ENCODE measurements at places on chromosomes 16 and 17. TPM values are rescaled to one million over a fixed set of nuclear protein-coding genes. Genes with fewer than 3 reads are reported as not detected.

DNA sequence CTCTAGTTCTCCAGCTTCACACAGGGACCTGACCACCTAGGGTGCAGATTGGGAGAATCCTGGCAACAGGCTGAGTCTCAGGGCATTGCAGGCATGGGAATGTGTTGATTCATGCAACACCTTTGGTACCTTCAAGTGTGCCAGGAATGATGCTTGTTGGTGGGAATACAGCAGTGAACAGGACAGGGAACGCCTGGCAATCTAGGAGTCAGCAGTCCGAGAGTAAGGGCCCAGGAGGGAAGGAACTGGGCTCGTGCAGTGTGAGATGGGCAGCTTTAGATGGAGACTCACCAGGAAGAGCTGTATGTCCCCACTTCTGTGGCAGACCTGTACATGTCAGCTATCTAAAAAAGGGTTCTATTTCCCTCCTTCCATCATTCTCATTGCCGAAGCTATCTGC lies 12.0 kb upstream of the MRC2 start:
- no peak overlapping the region for H3K4me3 ChIP-seq
- no peaks in the 10 kb centered on the region for H3K27me3 ChIP-seq
- no peak for DNase-seq
- H3K4me1 ChIP-seq = peaks cover 17% of the 10 kb centered on the region

DNA sequence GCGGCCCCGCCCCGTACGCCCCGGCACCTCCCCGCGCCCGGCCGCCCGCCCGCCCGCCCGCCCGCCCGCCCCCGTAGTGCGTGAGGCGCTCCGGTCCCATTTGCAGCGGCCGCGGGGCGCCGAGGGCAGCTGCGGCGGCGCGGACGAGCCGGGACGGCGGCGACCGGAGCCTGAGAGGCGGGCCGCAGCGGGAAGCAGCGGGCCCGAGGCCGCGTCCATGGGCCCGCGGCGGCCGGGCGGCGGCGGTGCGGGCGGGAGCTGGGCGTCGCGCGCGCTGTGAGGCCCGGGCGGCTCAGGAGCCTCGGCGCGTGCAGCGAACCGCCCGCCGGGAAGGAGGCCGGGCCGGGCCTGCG lies at the start of gene MPRIP:
MPRIP (plus strand) TSS at position 74 of the 353 bp plus-strand sequence. CDS start 392 bp downstream, outside the sequence.
- peaks cover 34% of the 10 kb centered on the region for H3K4me1 ChIP-seq
- no peaks in the 10 kb centered on the region for H3K27me3 ChIP-seq
- no peaks in the 10 kb centered on the region for H3K36me3 ChIP-seq
- no peak for DNase-seq
- peak within 1 kb of the TSS; percentile 84 for H3K4me3 ChIP-seq
- H3K27ac ChIP-seq = peak within 1 kb of the TSS; percentile 81

Gene CEP112
- polyA plus RNA-seq = 9.1 TPM

Gene SARM1
- polyA plus RNA-seq = 52.0 TPM

- peaks cover 66% of the 10 kb centered on the region for H3K4me1 ChIP-seq
- H3K27ac ChIP-seq = peak overlapping the region; percentile 94
- H3K36me3 ChIP-seq = peaks cover 31% of the 10 kb centered on the region
- H3K27me3 ChIP-seq = no peaks in the 10 kb centered on the region
- DNase-seq = peak; percentile 99
Measured at GRCh38 chr17:7014261-7014994, 2.0 kb downstream of the RNASEK start.

DNA sequence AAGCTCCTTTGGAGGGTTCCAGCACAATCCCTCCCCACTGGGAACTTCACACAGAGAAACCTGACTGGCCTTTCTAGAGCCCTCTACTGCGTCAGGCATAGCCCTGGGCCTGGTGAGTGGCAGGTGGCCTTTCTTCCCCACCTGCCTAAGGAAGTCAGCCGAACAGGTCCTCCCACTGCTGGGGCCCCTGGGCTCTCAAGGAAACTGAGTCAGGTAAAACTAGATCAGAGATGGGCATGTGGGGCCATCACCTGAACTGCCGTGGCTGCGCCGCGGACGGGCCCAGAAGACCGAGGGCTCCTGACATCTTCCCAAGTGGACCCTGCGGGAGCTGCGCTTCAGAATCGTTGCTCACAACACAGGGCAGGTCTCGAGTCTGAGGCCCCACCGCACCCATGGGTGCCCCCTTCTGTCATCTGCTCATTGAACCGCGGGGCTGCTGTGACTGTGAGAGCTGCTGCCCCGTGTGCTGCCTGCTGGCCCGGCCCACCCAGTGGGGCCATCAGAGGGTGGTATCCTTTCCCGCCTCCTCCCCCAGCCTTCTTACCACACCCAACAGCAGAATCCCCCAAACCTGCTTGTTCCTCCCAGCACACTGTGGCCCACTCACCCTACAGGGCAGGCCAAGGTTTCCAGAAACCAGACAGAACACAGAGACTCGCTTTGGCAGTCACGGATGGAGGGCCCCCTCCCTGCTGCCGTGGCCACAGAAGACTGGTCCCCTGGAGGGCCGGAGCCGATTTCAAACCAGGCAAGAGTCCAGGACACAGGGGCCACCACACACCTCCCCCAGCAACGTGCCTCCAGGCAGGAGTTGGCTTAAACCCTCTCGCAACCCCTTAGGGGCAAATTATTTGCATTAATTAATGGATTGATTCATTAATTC lies 81.1 kb downstream of the TBC1D16 start:
- no peak for DNase-seq
- peaks cover 8% of the 10 kb centered on the region for H3K36me3 ChIP-seq
- H3K27me3 ChIP-seq = no peaks in the 10 kb centered on the region
- no peak overlapping the region for H3K4me3 ChIP-seq
- no peak overlapping the region for H3K27ac ChIP-seq
- peaks cover 49% of the 10 kb centered on the region for H3K4me1 ChIP-seq

DNA sequence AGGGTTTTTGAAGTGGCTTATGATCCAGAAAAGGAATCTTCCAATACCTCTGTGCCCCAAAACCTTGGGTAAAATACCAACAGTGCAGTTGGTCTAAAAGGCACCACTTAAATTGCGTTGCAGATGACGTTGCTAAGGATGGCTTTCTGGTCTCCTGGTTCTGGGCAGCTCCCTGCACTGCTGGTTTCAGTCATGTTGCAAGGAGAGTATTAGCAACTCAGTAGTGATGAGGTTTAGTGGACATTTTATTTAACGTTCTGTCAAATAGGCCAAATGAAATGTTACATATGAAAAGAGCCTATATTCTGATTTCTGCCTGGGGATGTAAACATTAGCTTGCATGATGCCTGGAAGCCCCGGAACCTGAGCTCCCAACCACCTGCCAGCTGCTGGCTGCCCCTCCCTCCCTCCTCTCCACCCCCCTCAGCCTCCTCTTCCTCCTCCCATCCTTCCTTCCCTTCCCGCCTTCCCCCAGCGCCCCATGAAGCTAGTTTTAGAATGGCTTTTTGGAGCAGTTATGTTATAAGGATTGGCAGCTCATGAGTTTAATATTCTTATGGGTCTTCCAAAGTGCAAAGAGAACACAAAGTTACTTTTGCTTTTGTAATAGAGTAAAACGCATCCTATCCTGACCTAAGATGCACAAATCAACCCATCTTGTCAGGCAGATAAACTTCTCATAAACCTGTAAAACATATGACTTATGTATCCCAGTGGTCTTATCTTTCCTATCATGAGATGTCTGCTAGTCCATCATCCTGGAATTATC lies 20.7 kb downstream of the CD7 start:
- no peaks in the 10 kb centered on the region for H3K36me3 ChIP-seq
- H3K4me1 ChIP-seq = peaks cover 33% of the 10 kb centered on the region
- H3K4me3 ChIP-seq = no peak overlapping the region
- no peak overlapping the region for H3K27ac ChIP-seq

GRCh38 chr17:57927048-57927723 lies 28.0 kb downstream of the CUEDC1 start:
- no peaks in the 10 kb centered on the region for H3K27me3 ChIP-seq
- H3K4me1 ChIP-seq = peaks cover 81% of the 10 kb centered on the region
- H3K4me3 ChIP-seq = no peak overlapping the region
- peak overlapping the region; percentile 86 for H3K27ac ChIP-seq

GRCh38 chr16:15642557-15643047 lies 352 bp downstream of the MARF1 start:
- no peaks in the 10 kb centered on the region for H3K27me3 ChIP-seq
- peaks cover 2% of the 10 kb centered on the region for H3K4me1 ChIP-seq
- H3K27ac ChIP-seq = peak overlapping the region; percentile 90
- peak overlapping the region; percentile 93 for H3K4me3 ChIP-seq
- DNase-seq = peak; percentile 2

GRCh38 chr17:44931376-44931775 lies 16.1 kb upstream of the GFAP start:
- no peak overlapping the region for H3K4me3 ChIP-seq
- H3K27me3 ChIP-seq = no peaks in the 10 kb centered on the region
- no peak for DNase-seq
- H3K4me1 ChIP-seq = no peaks in the 10 kb centered on the region
- no peak overlapping the region for H3K27ac ChIP-seq
- H3K36me3 ChIP-seq = peaks cover 62% of the 10 kb centered on the region

- peak overlapping the region; percentile 73 for H3K4me3 ChIP-seq
- H3K27me3 ChIP-seq = no peaks in the 10 kb centered on the region
- H3K4me1 ChIP-seq = peaks cover 26% of the 10 kb centered on the region
- peak overlapping the region; percentile 87 for H3K27ac ChIP-seq
- no peak for DNase-seq
Measured at GRCh38 chr17:1454541-1454940, 1.5 kb downstream of the CRK start.

GRCh38 chr16:65833171-65833871 lies 533.2 kb upstream of the CDH5 start:
- no peaks in the 10 kb centered on the region for H3K4me1 ChIP-seq
- no peaks in the 10 kb centered on the region for H3K36me3 ChIP-seq
- no peak for DNase-seq
- no peak overlapping the region for H3K4me3 ChIP-seq
- H3K27ac ChIP-seq = no peak overlapping the region
- no peaks in the 10 kb centered on the region for H3K27me3 ChIP-seq

DNA sequence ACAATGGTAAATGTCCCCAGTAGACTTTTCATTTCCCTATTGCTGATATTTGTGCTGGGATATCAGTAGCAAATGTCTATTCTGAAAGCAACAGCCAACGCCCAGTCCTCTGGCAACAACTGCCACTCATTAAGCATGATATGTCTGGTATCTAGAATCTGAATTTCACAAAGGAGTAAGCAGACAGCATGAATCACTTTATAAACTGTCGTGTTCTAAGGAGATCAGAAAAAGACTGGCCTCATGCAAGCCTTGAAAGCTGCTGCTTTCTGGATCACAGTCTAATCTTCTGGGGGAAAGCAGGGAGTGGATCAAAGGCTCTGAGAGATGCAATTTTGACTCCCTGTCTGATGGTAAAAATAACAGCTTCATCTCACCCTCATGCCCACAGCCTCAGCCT lies 153.1 kb upstream of the NOG start:
- peaks cover 6% of the 10 kb centered on the region for H3K36me3 ChIP-seq
- H3K27me3 ChIP-seq = no peaks in the 10 kb centered on the region
- H3K4me1 ChIP-seq = no peaks in the 10 kb centered on the region
- no peak for DNase-seq
- H3K27ac ChIP-seq = no peak overlapping the region

DNA sequence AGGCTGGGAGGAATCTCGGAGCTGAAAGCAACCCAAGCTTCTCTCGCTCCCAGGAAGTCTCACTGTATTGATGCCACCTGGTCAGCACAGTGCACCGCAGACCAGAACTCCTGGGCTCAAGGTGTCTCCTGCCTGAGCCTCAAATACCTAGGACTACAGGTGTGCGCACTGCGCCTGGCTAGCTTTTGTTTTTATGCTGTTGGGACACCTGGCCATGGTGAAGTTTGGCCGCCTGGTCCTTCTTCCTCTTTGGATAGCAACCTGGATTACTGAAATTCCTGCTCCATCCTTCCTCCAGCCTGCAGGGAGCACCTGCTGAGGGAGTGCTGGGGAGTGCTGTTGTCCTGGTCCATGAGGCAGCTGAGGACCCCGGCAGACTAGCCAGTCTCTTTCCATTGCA lies 56.6 kb downstream of the COTL1 start:
- H3K4me3 ChIP-seq = no peak overlapping the region
- no peaks in the 10 kb centered on the region for H3K27me3 ChIP-seq
- no peak overlapping the region for H3K27ac ChIP-seq
- DNase-seq = no peak
- H3K4me1 ChIP-seq = peaks cover 4% of the 10 kb centered on the region

DNA sequence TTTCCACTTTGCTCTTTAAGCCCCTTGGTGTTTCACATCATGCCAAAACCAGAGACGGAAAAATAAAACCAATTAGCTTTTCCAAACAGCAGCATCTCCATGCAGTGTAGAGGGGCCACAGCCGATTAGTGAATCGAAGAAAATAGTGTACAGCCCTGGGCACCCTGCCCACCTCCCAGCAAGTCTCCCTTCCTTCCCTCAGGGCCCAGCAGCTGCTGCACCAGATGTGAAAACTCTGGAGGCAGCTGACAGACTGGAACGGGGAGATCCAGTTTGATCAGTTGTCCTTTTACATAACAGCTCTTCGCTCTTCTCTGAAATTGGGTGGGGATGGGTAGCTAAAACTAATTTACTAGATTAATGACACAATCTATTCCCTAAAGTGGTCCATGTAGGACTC lies 19.3 kb downstream of the TMEM11 start:
- H3K36me3 ChIP-seq = peaks cover 44% of the 10 kb centered on the region
- H3K27me3 ChIP-seq = no peaks in the 10 kb centered on the region
- no peak overlapping the region for H3K4me3 ChIP-seq
- peaks cover 32% of the 10 kb centered on the region for H3K4me1 ChIP-seq

Gene SOCS7
- polyA plus RNA-seq = 33.1 TPM

GRCh38 chr17:63760771-63761539 lies 12.4 kb downstream of the CCDC47 start:
- H3K4me1 ChIP-seq = no peaks in the 10 kb centered on the region
- DNase-seq = no peak
- H3K27ac ChIP-seq = no peak overlapping the region
- H3K27me3 ChIP-seq = no peaks in the 10 kb centered on the region
- no peak overlapping the region for H3K4me3 ChIP-seq

- H3K4me1 ChIP-seq = no peaks in the 10 kb centered on the region
- no peak overlapping the region for H3K27ac ChIP-seq
- no peak overlapping the region for H3K4me3 ChIP-seq
- DNase-seq = no peak
Measured at GRCh38 chr16:48963901-48964615, 317.6 kb downstream of the CBLN1 start.

Gene CLDN7
- polyA plus RNA-seq = 1.3 TPM

Gene MAP3K14
- 5.9 TPM for polyA plus RNA-seq

Gene CLEC18C
- 2.2 TPM for polyA plus RNA-seq

Gene SMTNL2
- 12.8 TPM for polyA plus RNA-seq

Gene PPP1R27
- 0.18 TPM for polyA plus RNA-seq

DNA sequence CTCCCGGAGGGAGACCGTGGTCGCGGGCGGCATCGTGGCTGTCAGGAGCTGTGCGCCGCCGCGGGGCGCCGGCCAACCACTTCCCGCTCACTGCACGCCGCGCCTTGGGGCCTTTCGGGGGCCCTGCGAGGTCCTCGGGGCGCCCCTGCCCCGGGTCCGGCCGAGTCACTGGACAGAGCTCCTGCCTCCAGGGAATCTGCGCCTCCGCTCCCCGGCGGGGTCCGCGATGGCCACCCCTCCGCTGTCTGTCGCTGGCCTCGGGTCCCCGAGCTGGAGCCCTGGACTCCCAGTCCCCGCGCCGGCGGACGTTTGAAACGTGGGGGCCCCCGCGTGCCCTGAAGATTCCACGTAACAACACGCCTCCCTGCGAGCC lies at the start of gene QRICH2:
QRICH2 (minus strand) TSS at position 311 of the 373 bp plus-strand sequence; CDS start at position 33, 278 bp downstream.
- no peak within 1 kb of the TSS for H3K27ac ChIP-seq
- no peak for DNase-seq
- H3K36me3 ChIP-seq = peaks cover 54% of the 10 kb centered on the region
- H3K27me3 ChIP-seq = no peaks in the 10 kb centered on the region
- H3K4me1 ChIP-seq = no peaks in the 10 kb centered on the region

Data from spinal cord (tissue), 10 donors.